Activated CD4-positive, alpha-beta T cell treated with anti-CD3 and anti-CD28 coated beads, Interleukin-2, Interleukin-4, amounts not matched to agents 100 ng/mL and 50 ng/mL, durations not matched to agents 16 hours and 8 hours (primary cell): ENCODE measurements at places on chromosomes 13 and 19.

DNA sequence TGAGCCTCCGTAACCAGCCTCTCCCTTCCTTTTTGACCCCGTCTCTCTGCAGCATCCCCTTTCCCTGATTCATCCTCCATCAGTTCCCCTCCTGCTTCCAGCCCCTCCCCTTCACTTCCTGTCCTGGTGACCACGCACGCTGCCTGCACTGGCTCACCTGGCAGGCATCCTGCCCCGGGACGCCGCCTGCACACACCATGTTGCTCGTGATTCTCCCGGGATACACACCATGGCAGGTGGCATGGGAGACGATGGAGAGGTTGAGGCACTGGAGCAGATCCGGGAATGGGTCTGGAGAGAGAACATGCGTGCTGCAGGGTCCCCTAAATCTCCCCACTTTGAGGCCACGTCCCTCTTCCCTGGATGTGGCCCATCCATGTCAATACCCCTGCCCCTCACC, 4.2 kb downstream of the KLK12 start:
- DNase-seq: no peak

GRCh38 chr19:17294051-17294891, 9.0 kb downstream of the ABHD8 start:
- DNase-seq: peak; percentile 60

DNA sequence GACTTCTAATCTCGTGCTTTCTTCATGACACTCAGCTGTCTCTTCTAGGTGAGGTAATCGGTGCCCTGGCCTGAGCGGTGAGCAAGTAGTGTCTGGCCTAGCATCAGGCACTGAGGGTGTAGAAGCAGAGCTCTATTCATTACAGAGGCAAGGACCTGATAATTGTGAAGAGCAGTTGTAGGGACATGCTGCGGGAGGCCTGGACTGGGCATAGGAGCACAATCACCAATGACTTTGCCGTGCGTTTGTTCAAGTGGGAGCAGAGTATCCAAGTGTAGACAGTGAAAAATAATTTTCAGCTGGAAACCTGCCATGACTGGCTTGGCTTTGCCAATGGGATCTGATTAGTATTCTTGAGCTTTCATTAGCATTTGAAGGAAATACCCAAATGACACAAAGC, 32.1 kb upstream of the DCLK1 start:
- DNase-seq: no peak

GRCh38 chr19:18886972-18887371, 9.0 kb downstream of the CERS1 start:
- DNase-seq: no peak

DNA sequence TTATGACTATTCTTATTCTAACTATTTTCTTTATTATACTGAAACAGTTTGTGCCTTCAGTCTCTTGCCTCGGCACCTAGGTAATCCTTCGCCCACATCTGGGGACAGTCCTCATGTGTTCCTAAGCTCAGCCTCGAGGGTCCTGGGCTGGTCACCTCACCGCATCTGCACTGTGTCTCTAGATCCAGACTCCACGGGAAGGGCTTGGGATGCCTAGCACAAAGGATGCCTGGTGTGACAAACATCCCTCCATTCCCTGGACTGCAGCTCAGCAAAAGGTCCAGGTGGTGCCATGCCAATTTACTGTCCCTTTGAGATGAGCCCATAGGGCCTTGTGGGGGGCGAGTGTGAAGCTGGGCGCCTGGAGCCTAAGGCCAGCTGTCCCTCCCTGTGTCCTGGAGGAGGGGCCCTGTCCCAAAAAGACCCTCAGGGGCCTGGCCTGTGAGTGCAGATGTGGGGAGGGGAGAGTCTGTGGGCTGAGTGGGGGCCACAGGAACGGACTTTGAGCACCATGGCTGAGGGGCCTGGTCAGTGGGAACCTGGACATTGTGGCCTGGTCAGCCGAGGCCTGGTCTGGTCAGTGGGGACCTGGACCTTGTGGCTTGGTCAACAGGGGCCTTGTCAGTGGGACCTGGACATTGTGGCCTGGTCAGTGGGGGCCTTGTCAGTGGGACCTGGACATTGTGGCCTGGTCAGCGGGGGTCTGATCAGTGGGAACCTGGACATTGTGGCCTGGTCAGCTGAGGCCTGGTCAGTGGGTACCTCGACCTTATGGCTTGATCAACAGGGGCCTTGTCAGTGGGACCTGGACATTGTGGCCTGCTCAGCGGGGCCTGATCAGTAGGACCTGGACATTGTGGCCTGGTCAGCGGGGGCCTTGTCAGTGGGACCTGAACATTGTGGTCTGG, 45.1 kb upstream of the TPM4 start:
- DNase-seq: no peak

DNA sequence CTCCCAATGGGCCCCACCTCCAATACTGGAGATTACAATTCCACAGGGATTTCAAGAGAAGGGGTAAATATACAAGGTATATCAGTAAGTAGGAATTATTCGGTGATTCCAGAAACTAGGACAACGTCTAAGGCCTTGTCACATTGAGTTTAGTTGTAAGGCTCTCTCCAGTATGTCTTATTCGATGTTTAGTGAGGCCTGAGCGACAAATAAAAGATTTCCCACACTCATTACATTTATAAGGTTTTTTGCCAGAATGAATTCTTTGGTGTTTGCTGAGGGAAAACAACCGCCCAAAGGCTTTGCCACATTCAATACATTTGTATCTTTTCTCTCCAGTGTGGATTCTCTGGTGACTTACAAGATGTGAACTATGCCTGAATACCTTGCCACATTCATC, 19.1 kb upstream of the ZNF841 start:
- DNase-seq: no peak

DNA sequence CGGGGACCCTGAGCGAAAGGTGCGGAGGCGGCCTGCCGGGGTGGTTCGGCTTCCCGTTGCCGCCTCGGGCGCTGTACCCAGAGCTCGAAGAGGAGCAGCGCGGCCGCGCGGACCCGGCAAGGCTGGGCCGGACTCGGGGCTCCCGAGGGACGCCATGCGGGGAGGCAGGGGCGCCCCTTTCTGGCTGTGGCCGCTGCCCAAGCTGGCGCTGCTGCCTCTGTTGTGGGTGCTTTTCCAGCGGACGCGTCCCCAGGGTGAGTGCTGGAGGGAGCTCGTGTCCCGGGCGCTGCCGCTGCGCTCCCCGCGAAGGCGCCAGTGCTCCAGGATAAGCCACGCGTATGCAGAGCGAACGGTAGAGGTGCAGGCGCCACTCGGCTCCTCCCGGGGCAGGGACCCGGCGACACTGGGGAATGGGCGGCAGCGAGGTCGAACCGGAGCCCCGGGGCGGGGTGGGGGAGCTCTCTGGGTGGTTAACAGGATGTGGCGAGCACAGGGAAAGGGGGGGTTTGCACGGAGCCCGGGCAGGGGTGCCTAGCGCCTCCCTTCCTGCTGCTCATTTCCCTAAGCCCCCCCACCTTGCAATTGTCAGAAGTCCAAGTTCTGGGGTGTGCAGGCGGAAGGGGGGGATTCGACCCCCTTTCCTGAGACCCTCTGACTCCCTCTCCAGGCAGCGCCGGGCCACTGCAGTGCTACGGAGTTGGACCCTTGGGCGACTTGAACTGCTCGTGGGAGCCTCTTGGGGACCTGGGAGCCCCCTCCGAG, at the start of gene IL27RA:
TSS of gene IL27RA (plus strand) at position 44 of the 762 bp plus-strand sequence. CDS start at position 155, 111 bp downstream.
- DNase-seq: peak; percentile 70

GRCh38 chr19:17391371-17392151, 2.4 kb downstream of the CCDC194 start:
- DNase-seq: no peak

DNA sequence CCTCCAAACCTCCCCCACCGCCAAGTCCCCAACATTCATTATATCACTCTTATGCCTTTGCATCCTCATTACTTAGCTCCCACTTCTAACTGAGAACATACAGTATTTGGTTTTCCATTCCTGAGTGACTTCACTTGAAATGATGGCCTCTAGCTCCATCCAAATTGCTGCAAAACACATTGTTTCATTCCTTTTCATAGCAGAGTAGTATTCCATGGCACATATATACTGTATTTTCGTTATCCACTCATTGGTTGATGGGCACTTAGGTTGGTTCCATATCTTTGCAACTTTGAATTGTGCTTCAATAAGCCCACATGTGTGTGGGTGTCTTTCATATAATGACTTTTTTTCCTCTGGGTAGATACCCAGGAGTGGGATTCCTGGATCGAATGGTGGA, 233.1 kb downstream of the ZNF536 start:
- DNase-seq: no peak

DNA sequence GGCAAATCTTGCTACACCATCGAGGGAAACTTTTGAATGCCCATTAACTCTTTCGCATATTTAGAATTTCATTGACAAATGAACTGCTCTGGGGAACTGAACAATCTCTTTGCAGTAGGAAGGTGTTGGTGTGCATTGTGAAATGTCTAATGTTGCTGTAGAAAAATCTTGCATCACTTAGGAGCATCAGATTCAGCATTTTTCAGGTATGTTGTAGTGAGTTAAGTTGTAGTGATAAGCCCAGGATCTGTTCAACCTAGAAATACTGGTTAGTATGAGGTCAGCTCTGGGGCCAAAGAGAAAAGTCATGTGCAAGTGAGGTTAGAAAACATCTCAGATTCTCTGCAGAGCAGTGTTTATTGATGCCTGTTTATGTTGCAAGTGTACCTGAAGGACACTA, 4.1 kb downstream of the FRY start:
- no peak for DNase-seq

- DNase-seq: no peak
These were observed 1.8 kb upstream of the RUBCNL start for GRCh38 chr13:46388846-46389245.

DNA sequence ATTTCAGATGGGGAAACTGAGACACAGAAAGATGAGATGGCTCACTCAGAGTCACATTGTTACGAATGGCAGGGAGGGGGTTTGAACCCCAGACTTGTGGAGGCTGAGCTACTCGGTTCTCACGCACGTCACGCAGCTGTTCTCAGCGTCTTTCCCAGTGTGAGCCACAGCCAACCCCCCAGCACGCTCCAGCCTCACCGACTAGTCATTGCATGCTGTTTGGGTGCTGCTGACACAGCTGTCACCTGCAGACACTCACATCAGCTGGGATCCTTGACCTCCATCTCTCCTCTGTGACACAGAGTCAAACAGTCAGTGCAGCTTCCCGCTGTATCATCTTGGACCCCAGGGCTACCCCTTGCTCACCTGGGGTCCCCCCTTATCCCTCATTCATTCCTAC, 2.4 kb upstream of the NCAN start:
- DNase-seq: no peak

DNA sequence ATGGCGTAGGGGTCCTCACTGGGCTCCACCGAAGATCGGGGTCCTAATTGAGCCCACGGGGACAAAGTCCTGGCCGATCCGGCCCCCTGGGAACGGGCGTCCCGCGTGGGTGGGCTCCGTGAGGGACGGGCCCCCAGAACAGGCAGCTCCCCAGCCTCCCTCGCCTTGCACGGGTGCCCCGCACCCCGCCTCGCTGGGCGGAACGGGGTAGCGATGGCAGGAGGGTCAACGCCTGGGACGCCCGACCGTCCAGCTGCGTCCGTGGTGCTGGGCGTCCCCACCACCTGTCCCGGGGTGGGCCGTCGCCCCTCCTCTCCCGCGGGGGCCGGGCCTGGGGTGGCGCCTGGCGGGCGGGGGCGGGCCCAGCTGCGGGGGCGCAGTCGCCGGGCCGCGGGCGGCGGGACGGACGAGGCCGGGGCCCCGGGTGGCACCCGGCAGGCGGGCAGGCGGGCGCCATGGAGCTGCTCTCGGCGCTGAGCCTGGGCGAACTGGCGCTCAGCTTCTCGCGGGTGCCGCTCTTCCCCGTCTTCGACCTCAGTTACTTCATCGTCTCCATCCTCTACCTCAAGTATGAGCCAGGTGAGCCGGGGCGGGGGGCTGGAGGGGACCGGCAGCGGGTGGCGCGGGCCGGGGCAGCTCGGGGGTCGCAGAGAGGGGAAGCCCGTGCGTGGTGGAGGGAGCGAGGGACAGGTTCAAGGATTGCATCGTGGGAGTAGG, at the start of gene TMEM38A:
TSS of gene TMEM38A (plus strand) at position 377 of the 717 bp plus-strand sequence. CDS start at position 456, 79 bp downstream.
- DNase-seq: peak; percentile 6

- DNase-seq: peak; percentile 39
These were observed 41.8 kb downstream of the MBD3L2B start for GRCh38 chr19:6979399-6979798.

- DNase-seq: no peak
These were observed 30.7 kb upstream of the ZFP82 start for GRCh38 chr19:36449059-36449670.

DNA sequence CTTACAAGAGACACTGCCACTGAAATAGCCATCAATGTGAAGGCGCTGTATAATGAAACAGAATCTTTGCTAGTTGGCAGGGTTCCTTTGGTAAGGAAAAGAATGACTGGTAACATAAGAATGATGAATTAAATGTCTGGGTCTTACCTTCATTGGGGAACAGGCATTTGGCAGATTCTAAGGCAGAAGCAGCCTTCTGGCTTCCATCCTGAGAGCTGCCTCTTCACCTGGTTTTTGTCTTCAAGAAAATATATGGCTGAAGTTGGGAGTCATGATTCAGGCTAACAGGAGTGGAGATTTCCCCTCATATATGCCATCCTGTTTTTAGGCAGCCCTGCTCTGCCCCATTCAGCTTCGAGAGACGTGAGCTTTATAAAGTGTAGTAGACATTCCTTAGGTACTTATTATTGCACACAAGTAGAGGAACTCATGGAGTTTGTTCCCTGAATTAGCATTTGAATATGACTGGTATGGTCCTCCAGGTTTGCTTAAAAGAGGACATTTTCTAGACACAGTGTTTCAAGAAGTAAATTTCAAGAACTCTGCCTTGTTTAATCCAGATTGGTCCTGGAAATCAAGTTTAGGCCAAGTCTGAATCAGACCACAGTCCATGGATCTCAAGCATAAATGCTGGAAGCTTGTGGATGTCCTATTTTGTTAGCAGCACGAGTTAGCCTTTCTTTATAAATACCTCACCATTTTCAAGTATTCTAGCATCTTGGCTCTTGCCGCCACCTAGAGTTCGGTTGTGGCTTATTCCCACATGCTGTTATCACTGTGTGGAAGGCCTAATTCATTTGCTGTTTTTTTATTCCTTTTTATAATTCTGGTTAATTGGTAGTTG, 56.2 kb upstream of the AKAP11 start:
- peak; percentile 30 for DNase-seq

DNA sequence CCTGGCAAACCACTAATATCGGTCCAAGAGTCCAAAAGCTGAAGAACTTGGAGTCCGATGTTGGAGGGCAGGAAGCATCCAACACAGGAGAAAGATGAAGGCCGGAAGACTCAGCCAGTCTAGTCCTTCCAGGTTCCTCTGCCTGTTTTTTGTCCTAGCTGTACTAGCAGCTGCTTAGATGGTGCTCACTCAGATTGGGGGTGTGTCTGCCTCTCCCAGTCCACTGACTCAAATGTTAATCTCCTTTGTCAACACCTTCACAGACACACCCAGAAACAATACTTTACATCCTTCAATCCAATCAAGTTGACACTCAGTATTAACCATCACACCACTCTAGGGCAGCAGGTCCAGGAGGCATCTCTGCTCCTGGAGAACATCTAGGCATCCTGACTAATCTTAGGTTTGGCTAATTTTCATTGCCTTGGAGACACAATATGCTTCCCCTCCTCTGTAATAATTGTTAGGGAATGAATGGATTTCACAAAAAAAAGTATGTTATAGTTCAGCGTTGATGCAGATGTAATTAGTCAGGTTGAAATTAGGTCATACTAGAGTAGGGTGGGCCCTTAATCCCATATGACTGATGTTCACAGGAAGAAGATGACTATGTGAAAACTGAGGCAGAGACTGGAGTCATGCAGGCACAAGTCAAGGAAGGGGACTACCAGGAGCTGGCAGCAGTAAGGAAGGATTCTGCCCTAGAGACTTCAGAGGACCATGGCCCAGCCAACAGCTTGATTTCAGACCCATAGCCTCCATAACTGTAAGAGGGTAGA, 183.4 kb downstream of the RBM26 start:
- DNase-seq: no peak

- DNase-seq: no peak
These were observed 2.5 kb upstream of the CACNG6 start for GRCh38 chr19:53988981-53989380.

- no peak for DNase-seq
These were observed at the start of gene SIAH3 for GRCh38 chr13:45851171-45851921. SIAH3 (minus strand) TSS chr13:45851753; CDS start chr13:45851629, 124 bp downstream.
